T-helper 1 cell (primary cell): ENCODE measurements at places on chromosomes 5 and 9.

- DNase-seq = no peak
Observed at GRCh38 chr5:66340786-66341185, 196.7 kb downstream of the SREK1 start.

- no peak for DNase-seq
Observed at GRCh38 chr5:172736508-172737135, 34.4 kb downstream of the DUSP1 start.

- no peak for DNase-seq
Observed at GRCh38 chr5:859391-859790, 8.6 kb upstream of the ZDHHC11 start.

DNA sequence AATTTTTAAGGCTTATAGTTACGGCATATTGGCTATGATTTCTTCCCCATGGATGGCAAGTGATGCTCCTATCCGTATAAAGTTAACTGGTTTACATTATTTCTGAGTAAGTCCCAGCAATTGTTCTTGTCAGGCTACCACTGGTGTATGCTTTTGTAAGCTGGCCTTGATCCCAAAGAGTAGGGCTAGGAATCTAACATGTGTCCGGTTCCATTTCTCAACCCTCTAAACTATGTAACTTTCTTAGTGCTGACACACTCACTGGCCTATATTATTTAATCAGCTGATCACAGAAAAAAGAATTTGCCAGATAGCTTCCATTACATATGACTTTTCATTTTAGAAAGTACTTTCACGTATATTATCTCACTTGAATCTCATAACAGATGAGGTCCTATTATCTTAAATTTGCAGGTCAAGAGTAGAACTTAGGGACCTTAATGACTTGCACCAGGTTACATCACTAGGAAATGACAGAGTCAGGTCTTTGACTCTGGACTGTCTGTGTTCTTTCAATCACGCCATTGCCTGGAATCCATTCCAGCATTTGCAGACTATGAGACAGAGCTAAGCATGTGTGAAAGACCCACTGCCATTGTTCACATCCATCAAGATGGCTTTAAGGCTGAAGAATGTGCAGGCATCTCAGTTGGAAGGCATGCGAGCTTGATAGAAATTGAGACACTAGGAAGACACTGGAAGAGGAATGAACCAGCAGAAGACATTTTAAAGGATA lies 362.9 kb downstream of the ARRDC3 start:
- no peak for DNase-seq

- DNase-seq = no peak
Observed at GRCh38 chr5:149325166-149325735, 20.0 kb upstream of the GRPEL2 start.

DNA sequence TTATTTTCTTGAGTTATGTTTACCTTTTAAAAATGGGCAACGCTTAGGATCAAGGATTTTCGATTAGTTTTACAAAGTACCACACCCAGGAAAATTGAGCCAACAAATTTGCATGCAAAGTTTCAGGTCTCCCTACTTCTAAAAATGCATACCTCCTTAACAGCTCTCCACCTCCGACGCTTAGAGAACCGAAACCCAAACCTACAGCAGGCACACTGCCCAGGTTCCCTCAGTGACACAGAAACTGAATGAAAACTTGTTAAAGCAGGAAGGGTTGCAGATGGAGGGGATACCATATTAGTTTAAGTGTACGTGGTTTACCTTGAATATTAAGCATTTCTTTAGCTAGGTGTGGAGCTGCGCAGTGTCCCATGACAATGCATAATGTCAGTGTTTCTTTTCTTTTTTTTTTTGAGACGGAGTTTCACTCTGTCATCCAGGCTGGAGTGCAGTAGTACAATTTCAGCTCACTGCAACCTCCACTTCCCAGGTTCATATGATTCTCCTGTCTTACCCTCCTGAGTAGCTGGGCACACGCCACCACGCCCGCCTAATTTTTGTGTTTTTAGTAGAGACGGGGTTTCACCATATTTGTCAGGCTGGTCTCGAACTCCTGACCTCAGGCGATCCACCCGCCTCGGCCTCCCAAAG lies 1.6 kb upstream of the SUB1 start:
- no peak for DNase-seq

GRCh38 chr5:160693831-160694465 lies 158.1 kb downstream of the ATP10B start:
- no peak for DNase-seq

- no peak for DNase-seq
Observed at GRCh38 chr5:142053426-142054151, 40.8 kb upstream of the GNPDA1 start.

DNA sequence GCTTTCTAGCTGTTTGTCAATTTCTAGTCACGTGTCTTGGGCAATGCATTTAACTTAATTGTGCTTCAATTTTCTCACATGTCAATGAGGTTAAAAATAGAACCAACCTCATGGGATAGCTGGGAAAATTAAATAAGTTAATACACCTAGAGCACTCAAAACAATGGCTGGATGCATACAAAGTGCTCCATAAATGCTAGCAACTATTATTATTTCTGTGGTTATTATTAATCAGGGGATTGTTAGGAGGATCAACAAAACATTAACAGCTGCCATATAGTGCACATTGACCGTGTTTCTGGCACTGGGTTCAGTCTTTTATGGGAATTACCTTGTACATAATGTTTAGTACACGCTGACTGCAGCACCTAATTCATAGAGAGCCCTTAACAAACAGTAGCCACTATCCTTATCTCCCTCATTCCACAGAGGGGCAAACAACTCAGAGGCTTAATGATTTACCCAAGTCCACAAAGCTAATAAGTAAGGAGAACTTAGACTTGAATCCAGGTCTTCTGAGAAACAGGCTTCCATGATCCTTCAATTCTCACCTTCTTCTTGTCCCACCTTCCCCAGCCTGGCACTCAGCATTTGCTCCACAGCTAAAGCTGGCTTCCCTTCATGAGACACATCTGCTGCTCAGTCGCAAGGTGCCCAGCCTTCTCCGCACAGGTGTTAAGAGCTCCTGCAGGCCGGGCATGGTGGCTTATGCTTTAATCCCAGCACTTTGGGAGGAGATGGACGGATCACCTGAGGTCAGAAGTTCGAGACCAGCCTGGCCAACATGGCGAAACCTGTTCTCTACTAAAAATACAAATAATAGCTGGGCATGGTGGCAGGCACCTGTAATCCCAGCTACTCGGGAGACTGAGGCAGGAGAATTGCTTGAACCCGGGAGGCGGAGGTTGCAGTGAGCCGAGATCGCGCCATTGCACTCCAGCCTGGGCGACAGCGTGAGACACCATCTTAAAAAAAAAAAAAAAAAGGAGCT lies 137.4 kb upstream of the ABCA1 start:
- no peak for DNase-seq
